Tongue (tissue), 3 donors: ENCODE measurements at places on chromosomes 13 and 19.
A peak's percentile ranks its signal among the peaks of the same experiment; 100 is the strongest.

- DNase-seq: no peak
These were observed 72.3 kb upstream of the UQCRFS1 start for GRCh38 chr19:29285187-29285687.

GRCh38 chr13:94974015-94974951, 261.9 kb upstream of the SOX21 start:
- no peak for DNase-seq

DNA sequence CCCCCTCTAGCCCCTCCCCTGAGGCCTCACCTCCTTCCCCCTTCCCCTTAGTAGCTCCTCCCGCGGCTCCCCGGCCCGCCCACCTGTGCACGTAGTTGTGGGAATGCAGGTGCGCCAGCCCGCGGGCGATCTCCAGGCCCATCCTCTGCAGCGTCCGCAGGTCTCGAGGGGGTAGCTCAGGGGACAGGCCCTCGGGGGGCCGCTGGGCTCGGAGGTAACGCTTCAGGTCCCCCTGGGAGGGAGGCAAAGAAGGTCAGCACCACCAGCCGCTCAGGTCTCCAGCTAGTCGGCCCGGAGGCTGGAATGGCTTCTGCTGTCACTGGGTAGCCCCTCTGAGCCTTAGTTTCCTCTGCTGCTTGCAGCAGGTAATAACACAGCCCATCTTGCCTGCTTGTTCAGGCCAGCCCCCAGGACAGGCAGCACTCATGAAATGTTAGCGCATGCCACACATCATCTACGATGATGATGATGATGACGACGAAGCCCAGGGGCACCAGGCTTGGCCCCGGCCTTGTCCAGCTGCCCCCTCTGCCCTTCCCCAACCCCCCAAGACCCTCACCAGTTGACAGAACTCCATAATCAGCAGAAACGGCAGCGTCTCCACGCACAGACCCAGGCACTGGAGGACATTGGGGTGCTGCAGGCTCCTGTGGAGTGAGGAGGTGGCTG, 9.2 kb downstream of the LMTK3 start:
- no peak for DNase-seq

- DNase-seq: no peak
These were observed 18.9 kb downstream of the FAM187B start for GRCh38 chr19:35209646-35210045.

DNA sequence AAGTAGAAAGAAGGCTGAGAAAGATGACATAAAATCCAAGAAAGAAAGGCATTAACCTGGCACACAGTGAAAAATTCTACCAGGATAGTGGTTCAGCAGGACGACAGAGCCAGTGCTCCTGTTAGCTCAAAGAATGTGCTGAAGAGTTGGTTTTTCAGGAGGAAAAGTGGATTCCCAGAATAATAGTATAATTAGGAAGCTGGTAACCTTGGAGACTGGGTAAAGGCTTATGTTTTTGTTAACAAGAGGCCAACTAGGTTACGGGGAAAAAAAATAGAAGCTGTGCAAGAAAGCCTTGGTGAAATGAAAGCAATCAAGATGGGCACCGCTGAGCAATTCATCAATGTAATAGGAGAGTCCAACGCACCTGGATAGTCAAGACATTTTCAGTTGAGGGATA, 54.7 kb downstream of the SLC15A1 start:
- no peak for DNase-seq

GRCh38 chr13:79725841-79726240, 244.9 kb downstream of the NDFIP2 start:
- DNase-seq: peak; percentile 37

GRCh38 chr19:2012941-2013682, 2.4 kb downstream of the BTBD2 start:
- DNase-seq: no peak

DNA sequence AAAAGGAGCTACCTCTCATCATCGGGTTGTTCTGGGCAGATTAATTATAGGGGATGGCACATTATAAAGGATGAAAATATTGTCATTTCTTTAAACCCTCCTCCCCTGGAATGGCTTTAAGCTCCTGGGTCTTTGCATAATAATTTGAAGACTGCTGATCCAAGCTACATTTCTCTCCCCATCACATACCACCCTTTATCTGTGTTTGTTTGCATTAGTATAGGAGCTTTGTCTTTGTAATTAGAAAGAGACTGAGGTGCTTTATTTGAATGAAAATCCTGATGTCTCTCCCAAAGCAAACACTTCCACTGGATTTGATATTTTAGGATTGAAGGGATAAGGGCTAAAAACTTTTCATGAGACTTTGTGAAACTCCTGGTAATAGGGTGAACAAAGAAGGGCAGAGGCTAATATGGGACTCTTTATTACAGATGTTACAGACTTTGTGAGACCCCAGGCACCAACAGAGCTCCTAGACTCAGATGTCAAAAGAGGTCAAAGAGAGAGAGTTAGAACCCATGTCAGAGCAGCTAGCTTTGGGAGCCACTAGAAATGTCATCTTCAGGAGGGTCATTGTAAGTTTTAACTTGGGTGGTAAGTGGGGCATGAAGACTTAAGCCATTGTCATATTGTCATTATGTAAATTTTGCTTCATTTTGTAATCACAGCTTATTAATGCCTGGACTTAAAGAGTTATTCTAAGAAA, 75.3 kb upstream of the RXFP2 start:
- DNase-seq: no peak

GRCh38 chr19:6721773-6722172, 1.3 kb upstream of the C3 start:
- DNase-seq: no peak

GRCh38 chr13:26436914-26437313, 120.6 kb upstream of the WASF3 start:
- DNase-seq: no peak

GRCh38 chr19:42508892-42509444, 19.3 kb downstream of the CEACAM1 start:
- DNase-seq: no peak

- DNase-seq: peak; percentile 54
These were observed 257.4 kb downstream of the TDRD3 start for GRCh38 chr13:60654415-60654814.

DNA sequence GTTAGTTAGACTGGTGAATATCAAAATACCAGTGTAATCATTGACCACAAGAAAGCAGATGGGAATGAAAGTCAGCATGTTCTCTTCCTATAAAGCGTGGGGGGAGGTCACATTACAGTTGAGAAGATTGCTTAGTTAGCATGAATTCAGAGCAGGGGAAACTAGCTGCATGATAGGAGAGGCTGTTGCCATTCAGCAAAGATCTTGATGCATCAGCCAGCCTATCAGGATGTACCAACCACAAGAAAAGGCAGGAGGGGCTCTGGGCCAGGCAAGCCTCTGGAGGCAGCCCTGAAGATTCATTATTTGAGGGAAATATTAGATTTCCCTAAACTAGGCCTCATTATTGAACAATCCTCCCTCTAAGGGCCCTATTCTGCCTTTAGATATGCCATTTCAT, 5.0 kb upstream of the MTMR6 start:
- no peak for DNase-seq

DNA sequence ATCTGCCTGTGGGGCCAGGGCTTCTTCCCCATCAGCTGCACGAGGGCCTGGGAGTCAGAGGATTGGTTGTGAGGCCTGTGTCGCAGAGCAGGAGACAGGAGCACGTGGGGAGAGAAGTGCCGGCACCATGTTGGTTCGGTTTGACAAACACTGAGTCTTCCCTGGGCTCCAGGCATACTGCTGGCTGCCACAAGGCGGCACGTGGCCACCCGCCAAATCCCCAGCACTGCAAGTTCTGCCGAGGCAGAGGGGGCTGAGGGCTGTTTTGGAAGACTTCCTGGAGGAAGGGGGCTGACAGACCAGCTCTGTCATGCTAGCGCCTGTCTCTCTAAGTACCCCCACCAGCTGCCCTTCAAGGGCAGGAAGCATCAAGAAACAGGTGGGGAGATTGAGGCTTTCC, 9.5 kb downstream of the SHANK1 start:
- no peak for DNase-seq

- peak; percentile 71 for DNase-seq
These were observed 8.1 kb downstream of the NKPD1 start for GRCh38 chr19:45152504-45153338.

- no peak for DNase-seq
These were observed 18.9 kb downstream of the KDM4B start for GRCh38 chr19:4987692-4988370.

GRCh38 chr19:22332924-22333323, 46.7 kb downstream of the ZNF729 start:
- DNase-seq: no peak

DNA sequence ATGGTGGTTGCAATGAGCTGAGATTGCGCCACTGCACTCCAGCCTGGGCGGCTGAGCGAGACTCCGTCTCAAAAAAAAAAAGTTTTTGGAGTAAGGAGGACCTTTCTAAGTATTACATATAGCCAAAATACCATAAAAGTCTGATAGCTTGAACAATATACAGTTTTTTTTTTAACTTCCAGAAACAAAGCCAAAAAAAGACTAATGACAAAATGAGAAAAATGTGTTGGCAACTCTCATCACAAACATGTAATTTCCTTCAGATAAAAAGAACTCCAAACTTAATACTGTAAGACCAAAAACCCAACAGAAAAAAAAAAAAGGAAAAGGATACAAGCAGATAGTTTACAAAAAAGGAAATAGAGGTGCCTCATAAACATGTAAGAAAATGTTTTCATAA, 68.2 kb upstream of the MED4 start:
- no peak for DNase-seq

- no peak for DNase-seq
These were observed 14.0 kb downstream of the GP6 start for GRCh38 chr19:55024111-55024510.

GRCh38 chr13:79778741-79779460, 297.9 kb downstream of the NDFIP2 start:
- no peak for DNase-seq

DNA sequence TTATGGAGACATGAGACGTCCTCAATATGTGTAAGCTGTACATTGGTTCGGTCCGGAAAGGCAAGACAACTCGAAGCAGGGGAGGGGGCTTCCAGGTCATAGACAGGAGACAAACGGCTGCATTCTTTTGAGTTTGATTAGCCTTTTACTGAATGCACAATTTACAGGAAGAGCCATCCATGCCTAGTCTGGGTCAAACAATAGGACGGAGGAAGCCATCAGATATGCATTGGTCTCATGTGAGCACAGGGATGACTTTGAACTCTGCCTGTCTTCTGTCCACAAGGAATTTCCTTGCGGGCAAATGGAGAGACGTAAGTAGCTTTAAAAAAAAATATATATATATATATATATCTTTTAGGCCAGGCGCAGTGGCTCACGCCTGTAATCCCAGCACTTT, 1.9 kb upstream of the CCNP start:
- no peak for DNase-seq

GRCh38 chr19:44731622-44732021, 16.9 kb upstream of the BCL3 start:
- DNase-seq: no peak
